ENCODE measurements at places on chromosomes 3 and 15. TPM values are rescaled to one million over a fixed set of nuclear protein-coding genes. Genes with fewer than 3 reads are reported as not detected.

- peak; percentile 58 for DNase-seq
- peak overlapping the region; percentile 31 for H3K4me3 ChIP-seq
- H3K36me3 ChIP-seq, result peaks cover 24% of the 10 kb centered on the region
- no peaks in the 10 kb centered on the region for H3K27me3 ChIP-seq
These were observed 79.6 kb downstream of the MLH1 start for GRCh38 chr3:37072892-37073291.

DNA sequence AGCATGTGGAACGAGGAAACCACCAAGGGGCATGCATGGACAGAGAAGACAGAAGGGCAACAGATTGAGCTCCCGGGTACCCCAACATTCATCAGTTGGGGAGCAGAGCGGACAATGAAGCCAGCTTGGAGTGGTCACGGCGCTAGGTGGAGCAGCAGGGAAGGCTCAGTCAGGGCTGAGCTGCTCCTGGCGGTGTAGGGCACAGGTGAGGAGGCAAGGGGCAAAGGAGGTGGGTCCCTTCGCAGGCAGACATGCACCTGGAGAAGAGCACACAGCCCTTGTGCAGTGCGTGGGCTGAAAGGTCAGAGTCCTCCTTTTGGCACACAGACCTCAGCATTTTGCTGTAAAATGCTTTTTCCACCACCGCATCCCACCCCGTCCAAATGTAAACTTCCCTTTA, 90.0 kb upstream of the SLC6A6 start:
- DNase-seq, result no peak
- no peak overlapping the region for H3K4me3 ChIP-seq
- H3K4me1 ChIP-seq, result no peaks in the 10 kb centered on the region

GRCh38 chr15:68228143-68228970, 1.2 kb downstream of the CLN6 start:
- peak overlapping the region; percentile 80 for H3K4me3 ChIP-seq
- no peak for DNase-seq
- peak overlapping the region; percentile 53 for H3K27ac ChIP-seq
- H3K27me3 ChIP-seq, result no peaks in the 10 kb centered on the region
- no peaks in the 10 kb centered on the region for H3K36me3 ChIP-seq

DNA sequence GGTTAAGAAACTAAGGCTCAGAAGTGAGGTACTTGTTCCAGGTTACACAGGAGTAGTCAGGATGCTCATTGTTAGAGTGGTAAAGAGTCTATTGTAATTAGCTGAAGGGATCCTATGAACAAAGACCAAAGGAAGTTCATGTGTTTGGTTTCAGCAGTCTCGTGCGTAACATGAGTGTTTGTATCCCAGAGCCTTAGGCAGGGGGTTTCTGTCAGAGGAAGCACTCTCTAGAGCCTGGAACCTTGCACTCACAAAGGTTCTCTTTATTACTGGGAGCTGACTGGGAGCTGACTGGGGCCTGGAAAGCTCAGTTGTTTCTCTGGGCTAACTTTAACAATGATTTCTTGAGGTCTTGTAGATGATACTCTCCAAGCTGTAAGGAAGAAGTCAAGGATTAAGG, 3.9 kb downstream of the ZNF197 start:
- peaks cover 14% of the 10 kb centered on the region for H3K36me3 ChIP-seq
- H3K27me3 ChIP-seq, result no peaks in the 10 kb centered on the region
- DNase-seq, result no peak
- H3K4me3 ChIP-seq, result no peak overlapping the region
- H3K4me1 ChIP-seq, result peaks cover 19% of the 10 kb centered on the region

DNA sequence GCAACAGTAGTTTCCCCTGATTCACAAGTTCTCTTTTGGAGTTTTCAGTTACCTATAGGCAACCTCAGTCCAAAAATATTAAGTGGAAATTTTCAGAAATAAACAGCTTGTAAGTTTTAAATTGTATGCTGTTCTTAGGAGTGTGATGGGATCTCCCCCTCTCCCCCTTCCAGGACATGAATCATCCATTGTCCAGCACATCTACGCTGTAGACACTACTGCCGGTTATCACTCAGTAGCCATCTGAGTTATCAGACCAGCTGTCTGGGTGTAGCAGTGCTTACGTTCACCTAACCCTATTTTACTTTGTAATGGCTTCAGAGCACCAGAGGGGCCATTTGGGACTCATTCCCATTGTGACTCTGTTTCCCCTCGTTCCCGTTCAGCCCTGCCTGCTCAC, 96.7 kb upstream of the PLXNA1 start:
- no peaks in the 10 kb centered on the region for H3K27me3 ChIP-seq
- H3K36me3 ChIP-seq, result no peaks in the 10 kb centered on the region
- peaks cover 10% of the 10 kb centered on the region for H3K4me1 ChIP-seq
- DNase-seq, result no peak
- no peak overlapping the region for H3K27ac ChIP-seq

DNA sequence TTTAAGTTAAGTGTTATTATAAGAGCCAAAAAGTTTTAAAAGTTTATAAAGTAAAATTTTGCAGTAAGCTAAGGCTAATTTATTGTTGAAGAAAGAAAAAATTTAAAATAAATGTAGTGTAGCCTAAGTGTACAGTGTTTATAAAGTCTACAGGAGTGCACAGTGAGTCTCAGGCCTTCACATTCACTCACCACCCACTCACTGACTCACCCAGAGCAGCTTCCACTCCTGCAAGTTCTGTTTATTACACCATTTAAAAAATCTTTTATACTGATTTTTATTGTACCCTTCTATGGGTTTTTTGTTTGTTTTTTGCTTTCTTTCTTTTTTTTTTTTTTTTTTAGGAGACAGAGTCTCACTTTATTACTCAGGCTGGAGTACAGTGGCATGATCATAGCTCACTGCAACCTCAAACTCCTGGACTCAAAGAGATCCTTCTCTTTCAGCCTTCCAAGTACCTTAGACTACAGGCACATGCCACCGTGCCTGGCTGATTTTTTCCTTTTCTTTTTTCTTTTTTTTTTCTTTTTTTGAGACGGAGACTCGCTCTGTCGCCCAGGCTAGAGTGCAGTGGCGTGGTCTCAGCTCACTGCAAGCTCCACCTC, 25.9 kb downstream of the CSTA start:
- peaks cover 16% of the 10 kb centered on the region for H3K4me1 ChIP-seq
- peak; percentile 71 for DNase-seq
- H3K4me3 ChIP-seq, result no peak overlapping the region
- H3K36me3 ChIP-seq, result no peaks in the 10 kb centered on the region
- H3K27ac ChIP-seq, result no peak overlapping the region

DNA sequence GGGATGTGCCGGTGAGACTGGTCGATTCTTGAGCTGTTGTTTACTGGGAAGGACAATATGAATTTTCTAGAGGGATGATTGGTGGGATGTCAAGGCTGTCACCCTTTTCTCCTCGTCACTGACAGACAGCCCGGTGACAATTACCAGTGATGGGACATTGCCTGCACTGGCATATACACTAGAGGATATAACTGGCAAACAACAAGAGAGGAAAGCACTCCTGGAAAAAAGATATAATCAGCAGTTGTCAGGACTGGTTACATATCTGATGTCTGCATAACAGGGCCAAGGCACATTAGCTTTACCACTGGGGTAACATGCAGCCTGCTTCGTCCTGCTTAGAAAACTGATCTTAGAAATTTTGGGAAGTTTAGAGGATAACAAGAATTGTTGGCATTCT, 131.1 kb downstream of the ROBO2 start:
- no peak overlapping the region for H3K4me3 ChIP-seq
- DNase-seq, result no peak
- H3K27me3 ChIP-seq, result no peaks in the 10 kb centered on the region
- H3K36me3 ChIP-seq, result no peaks in the 10 kb centered on the region
- no peak overlapping the region for H3K27ac ChIP-seq

DNA sequence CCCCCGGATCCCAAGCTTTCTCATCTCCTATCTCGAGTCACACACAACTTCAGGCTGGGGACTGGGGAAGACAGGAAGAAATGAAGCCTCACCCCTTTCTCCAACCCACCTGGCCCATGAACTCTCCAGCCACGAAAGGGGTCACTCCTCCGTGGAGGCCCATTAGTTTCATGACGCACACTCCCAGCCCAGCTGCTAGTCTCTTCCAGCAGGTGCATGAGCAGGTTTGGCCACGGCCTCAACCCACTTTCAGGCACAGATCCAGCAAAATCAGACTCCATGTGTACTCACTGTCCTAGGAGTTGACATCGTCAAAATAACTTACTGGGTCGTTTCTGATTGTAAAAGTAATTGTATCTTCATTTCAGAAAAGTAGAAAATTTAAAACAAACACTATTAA, 76.6 kb downstream of the C3orf70 start:
- H3K36me3 ChIP-seq, result no peaks in the 10 kb centered on the region
- H3K27me3 ChIP-seq, result no peaks in the 10 kb centered on the region
- no peak overlapping the region for H3K27ac ChIP-seq
- no peak overlapping the region for H3K4me3 ChIP-seq
- DNase-seq, result no peak

DNA sequence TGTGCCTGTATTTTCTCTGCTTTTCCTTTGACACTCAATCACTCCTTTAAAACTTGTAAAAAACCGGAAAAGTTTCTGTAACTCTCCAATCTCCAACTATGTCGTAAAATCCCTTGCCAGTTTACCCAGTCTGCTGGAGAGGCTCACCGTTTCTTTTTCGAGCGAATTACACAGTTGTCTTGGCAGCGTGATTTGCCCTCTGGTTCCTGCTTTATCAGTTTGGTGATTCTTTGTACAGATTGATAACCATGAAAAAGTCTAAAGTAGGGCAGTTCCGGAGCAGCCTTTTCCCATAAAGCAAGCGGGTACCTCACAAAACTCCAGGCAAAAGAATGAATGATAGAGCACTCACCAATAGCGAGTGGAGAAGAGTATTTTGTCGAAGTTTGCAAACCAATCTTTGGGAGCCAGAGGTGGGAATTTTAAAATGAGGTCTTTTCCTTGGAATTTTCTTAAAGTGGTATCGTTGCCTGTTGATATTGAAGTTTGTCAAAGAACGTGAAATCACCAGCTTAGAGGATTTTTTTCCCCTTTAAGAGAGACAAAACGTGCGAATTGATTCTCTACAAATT, at the start of gene TTC23:
Gene TTC23 (minus strand): TSS at position 312 of the 572 bp plus-strand sequence. CDS start 20,869 bp downstream, outside the sequence.
- H3K36me3 ChIP-seq, result 0 out of 2 replicates have a peak, but pooled peaks cover 7% of the 10 kb centered on the region
- peak within 1 kb of the TSS; percentile 86 for H3K27ac ChIP-seq
- DNase-seq, result peak; percentile 90
- peak within 1 kb of the TSS; percentile 99 for H3K4me3 ChIP-seq
- H3K27me3 ChIP-seq, result no peaks in the 10 kb centered on the region
- H3K4me1 ChIP-seq, result peaks cover 31% of the 10 kb centered on the region

DNA sequence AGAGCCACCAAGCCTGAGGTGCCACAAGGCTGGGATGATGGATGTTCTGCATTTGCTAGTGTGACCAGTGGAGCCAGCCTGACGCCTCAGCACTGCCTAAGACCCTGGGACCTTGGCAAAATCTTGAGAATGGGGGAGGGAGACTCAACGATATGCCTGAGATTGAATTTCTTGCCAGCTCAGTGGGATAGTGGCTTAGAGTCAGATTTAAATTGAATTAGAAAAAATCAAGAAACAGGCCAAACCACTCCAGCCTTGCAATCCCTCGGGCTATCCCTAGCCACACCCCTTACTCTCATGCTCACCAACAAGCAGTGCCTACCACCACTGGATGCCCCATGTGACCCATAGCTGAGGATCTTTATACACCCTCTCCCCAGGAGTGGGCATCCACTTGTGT, 18.7 kb upstream of the PDE8A start:
- DNase-seq, result no peak
- H3K36me3 ChIP-seq, result no peaks in the 10 kb centered on the region
- no peaks in the 10 kb centered on the region for H3K4me1 ChIP-seq
- H3K27me3 ChIP-seq, result no peaks in the 10 kb centered on the region
- H3K4me3 ChIP-seq, result no peak overlapping the region

GRCh38 chr15:76286271-76286879, 24.9 kb downstream of the ETFA start:
- peaks cover 28% of the 10 kb centered on the region for H3K36me3 ChIP-seq
- peak overlapping the region; percentile 4 for H3K4me3 ChIP-seq
- H3K27me3 ChIP-seq, result no peaks in the 10 kb centered on the region
- no peak overlapping the region for H3K27ac ChIP-seq
- peak; percentile 33 for DNase-seq

DNA sequence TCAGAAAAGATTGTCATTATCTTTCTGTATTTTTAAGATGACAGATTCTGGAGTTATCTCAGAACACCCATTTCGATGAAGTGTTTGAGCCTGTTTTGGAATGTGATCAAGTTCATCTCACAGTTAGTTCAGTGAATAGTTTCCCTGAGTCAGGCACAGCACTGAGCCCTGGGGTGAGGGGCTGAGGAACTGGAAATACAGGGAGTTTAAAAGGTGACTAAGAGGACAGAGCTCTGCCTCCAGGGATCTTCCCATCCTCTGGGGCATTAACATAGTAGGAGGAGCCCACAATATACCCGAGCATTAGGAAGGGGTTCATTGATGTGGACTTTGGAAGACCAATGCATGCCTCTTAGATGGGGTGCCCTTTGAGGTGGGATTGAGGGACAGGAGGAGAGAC, 355.1 kb downstream of the CLSTN2 start:
- H3K4me3 ChIP-seq, result no peak overlapping the region
- DNase-seq, result peak; percentile 61
- no peaks in the 10 kb centered on the region for H3K36me3 ChIP-seq
- H3K27me3 ChIP-seq, result no peaks in the 10 kb centered on the region
- H3K4me1 ChIP-seq, result peaks cover 43% of the 10 kb centered on the region

GRCh38 chr15:92033314-92033713, 179.8 kb downstream of the SLCO3A1 start:
- H3K27ac ChIP-seq, result no peak overlapping the region
- no peaks in the 10 kb centered on the region for H3K36me3 ChIP-seq
- H3K4me3 ChIP-seq, result no peak overlapping the region
- peak; percentile 16 for DNase-seq

- H3K27me3 ChIP-seq, result peaks cover 30% of the 10 kb centered on the region
- H3K36me3 ChIP-seq, result no peaks in the 10 kb centered on the region
- H3K4me1 ChIP-seq, result no peaks in the 10 kb centered on the region
- no peak overlapping the region for H3K4me3 ChIP-seq
- H3K27ac ChIP-seq, result no peak overlapping the region
These were observed 43.9 kb upstream of the GOLGA8J start for GRCh38 chr15:30038667-30039523.

Gene ASB14
- not detected for total RNA-seq

Gene NANOGP8
- total RNA-seq, result not detected

Gene TLR9
- not detected for total RNA-seq

Gene TFDP2
- total RNA-seq, result 26.8 TPM

Gene KBTBD8
- 0.86 TPM for total RNA-seq

Gene C3orf80
- total RNA-seq, result 1.3 TPM

Gene ADCY5
- 1.2 TPM for total RNA-seq

Gene CHRM5
- total RNA-seq, result not detected

Gene PHC3
- 17.5 TPM for total RNA-seq

Gene SLC28A2
- not detected for total RNA-seq
